Activated CD4-positive, CD25-positive, alpha-beta regulatory T cell treated with anti-CD3 and anti-CD28 coated beads, Interleukin-2, amount 50 U/mL, for 16 hours (primary cell): ENCODE measurements at places on chromosomes 12 and 14.

DNA sequence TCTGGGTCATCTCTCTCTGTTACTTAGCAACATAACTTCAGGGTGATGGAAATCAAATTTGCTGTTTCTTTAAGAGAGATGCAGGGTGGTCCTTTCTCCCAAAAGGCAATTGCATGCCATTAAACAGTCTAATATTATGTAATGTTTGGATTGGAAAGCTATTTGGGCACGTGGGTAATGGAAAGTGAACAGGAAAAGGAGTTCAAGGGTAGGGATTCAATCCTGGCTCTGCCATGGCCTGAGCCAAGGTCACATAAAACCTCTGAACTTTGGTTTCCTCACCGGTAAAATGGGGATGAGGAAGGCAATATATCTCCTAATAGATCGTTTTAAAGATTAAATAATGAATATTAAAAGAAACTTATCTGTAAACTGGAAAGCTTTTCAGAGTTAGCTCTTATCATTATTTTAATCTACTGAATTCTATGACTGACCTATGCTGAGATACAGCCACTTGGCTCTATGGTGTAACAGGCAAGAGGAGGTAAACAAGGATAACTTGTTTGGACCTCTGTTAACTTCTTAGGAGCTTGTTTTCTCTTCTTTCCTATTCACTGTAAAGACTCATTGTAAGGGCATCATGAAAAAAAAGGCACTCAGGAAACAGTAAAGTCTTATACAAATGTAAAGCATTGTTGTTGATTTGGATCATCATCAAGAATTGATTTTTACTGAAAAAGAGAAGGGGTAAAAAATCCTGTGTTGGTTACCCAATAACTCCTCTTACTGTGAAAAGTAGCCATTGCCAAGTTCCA is 55.7 kb upstream of the OVCH1 start:
- no peak for DNase-seq

- DNase-seq = no peak
These were observed 7.0 kb upstream of the UBE2N start for GRCh38 chr12:93448796-93449195.

DNA sequence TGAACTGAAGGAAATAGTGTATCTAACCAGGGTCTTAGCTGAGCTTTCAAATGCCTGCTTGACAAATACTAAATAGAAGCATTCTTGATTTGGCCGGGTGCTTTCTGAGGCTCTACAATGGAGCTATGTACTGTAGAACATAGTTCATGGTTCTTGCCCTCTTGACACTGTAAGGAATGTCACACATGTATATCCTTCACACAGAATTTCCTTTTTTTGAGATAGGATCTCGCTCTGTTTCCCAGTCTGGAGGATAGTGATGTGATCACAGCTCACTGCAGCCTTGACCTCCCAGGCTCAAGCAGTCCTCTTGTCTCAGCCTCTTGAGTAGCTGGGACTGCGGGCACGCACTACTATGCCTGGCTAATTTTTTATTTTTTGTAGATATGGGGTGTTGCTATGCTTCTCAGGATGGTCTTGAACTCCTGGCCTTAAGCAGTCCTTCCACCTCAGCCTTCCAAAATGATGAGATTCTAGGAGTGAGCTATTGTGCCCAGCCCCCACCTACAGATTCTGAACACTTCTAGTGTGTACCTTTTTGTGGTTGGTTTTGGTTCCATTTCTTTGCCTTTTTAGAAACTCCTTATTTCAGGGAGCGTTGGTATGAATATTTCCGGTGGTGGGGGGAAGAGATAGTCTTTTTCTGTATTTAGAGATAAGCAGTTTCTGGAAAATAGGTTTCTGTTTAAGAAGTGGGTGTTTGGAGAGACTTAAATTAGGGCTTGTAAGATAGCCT is 4.2 kb downstream of the MLXIP start:
- DNase-seq = no peak

DNA sequence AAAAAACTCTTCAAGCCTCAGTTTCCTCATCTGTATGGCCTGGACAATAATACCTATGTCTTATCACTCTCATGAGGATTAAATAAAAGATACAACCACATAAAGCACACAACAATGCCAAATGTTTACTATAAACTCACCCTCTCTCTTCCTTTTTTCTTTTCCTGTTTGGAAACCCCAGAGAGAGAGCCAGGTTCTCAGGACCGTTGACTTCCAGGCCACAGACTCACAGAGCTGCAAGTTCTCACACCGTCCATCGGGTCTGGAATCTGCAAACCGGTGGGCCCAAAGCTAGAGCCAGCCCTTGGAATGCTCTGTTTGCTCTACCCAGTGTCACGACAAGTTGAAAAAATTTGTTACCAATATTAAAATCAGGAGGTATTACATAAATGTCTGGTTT is 4.6 kb upstream of the CD4 start:
- DNase-seq = no peak

DNA sequence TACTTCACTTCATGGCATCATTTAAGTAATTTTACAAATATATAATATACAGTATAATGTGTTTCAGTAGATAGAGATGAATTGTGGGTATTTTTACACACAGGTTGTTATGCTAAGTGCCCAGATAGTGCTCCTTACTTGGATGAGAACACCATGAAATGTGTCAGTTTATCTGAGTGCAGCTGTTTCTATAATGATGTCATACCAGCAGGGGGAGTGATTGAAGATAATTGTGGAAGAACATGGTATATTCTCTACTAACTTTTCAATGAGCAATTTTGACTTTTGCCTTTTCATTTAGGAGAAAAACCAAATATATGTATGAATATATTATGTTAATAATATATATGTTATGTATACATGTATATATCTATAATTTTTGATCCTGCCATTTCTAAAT is 221.6 kb downstream of the LRRK2 start:
- no peak for DNase-seq

GRCh38 chr14:65832431-65833266 is 420.1 kb downstream of the FUT8 start:
- no peak for DNase-seq

DNA sequence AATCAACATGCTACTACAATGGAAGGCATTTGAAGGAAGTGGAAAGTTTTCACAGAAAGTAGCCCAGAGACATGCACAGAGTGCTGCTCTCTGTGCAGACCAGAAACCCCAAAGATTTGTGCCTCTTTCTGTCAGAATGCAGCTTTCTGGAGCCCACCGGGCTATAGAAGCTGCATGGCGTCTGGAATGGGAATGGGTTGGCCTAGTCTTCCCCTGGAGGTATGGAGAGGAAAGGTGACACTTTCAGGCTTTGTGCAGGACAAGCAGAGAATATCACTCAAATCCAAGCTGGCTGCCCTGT is 21.3 kb upstream of the ZFP36L1 start:
- no peak for DNase-seq

GRCh38 chr12:122861587-122861970 is 26.3 kb downstream of the HIP1R start:
- no peak for DNase-seq

- DNase-seq = no peak
These were observed 39.5 kb upstream of the RIN3 start for GRCh38 chr14:92473969-92474535.

GRCh38 chr14:50021261-50022031 is 94.9 kb downstream of the VCPKMT start:
- DNase-seq = no peak

DNA sequence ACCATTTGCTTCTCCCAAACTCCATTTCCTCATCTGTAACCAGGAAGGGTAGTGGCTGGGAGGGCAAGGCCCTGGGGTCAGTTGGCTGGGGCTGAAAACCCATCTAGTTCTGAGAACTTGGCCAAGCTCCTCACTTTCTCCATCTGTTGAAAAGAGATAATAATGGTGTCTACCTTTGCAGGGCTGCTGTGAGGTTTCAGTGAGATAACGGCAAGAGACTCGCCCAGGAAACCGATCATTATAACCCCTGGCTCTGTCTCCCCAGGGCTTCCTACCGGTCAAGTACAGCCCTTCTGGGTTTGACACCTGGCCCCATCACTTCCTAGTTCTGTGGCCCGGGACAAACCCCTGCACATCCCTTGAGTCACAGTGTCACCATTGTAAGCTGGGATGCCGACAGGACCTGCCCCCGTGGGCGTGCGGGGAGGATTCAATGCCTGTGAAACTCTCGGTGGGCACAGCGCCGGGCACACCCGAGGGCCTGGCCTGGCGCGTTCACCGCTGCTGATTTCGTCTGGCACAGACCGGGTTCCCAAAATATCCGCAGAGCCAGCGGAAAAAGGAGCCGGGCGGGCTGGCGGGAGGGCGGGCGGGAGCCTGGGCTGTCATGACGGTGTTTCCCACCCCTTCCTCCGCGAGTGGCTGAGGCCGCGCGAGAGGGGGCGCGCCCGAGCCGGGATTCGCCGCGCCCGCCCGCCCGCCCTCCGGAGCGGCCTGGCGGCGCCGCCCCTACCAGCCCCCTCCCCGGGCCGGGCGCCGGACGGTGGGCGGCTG is 4.4 kb downstream of the KMT5A start:
- DNase-seq = peak; percentile 50

- DNase-seq = no peak
These were observed 174.1 kb downstream of the CRADD start for GRCh38 chr12:93851257-93851671.

DNA sequence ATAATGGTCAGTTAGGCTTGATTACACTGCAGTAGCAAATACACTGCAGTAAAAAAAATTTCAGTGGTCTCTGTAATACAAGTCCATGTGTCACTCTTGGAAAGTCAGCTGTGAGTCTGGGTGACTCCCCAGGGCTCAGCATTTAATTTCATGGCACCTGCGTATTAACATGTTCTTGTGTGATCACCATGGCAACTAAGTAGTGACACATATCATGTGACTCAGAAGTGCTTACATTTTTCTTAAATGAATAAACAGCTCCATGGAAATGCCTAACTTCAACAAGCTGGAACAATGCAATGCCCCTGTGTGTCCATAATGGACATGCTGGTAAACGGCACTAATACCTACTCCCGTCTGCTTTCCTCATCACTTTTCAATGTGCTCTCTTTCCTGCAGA is 88.5 kb upstream of the ANO4 start:
- no peak for DNase-seq

DNA sequence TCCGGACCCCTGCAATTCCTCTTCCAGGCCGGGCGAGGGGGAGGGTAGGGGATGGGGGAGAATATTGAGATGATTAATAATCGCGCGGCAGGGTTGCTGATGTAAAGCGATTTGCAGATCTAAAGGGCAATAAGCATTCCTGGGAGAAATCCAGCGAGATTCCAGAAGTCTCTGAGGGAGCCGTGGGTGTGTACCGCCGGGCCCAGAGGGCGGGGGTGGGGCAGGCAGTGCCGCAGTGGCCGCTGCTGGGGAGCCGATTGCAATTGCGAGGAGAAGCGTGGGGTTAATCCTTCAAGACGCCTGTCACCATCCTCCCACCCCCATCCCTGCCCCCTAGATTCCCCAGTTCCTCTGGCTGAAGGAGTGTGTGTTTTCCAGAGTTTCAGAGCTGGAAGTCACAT is 16.4 kb downstream of the FOS start:
- DNase-seq = no peak

- no peak for DNase-seq
These were observed 12.2 kb upstream of the SELPLG start for GRCh38 chr12:108645686-108646599.

DNA sequence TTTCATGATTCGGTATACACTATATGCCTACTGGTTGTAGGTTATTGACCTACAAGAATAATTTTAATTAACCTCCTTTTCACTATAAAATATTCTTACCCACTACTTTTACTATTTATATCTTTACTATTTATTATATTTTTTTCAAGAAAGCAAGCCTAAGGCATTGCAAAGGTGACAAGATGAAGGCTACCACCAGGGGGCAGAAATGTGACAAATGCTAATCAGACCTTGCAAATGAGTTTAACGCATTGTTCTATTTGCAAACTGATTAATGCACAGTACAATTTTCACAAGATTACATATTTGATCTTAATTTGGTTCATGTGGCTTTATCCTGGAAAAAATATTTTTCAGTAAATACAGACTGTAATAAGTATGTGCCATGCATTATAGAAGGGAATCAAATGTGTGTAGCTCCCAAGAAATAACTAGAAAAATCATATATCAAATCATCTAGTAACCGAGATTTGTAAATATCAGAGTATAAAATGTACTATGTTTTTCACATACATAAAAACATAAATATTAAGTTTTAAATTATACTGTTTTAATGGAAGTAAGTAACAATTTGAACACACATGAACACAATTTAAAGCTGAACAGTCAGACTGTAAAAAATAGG is 107.0 kb downstream of the ADAMTS20 start:
- DNase-seq = peak; percentile 16
